ENCODE measurements at places on chromosomes 3 and 15. TPM values are rescaled to one million over a fixed set of nuclear protein-coding genes. Genes with fewer than 3 reads are reported as not detected.
A peak's percentile ranks its signal among the peaks of the same experiment; 100 is the strongest.

DNA sequence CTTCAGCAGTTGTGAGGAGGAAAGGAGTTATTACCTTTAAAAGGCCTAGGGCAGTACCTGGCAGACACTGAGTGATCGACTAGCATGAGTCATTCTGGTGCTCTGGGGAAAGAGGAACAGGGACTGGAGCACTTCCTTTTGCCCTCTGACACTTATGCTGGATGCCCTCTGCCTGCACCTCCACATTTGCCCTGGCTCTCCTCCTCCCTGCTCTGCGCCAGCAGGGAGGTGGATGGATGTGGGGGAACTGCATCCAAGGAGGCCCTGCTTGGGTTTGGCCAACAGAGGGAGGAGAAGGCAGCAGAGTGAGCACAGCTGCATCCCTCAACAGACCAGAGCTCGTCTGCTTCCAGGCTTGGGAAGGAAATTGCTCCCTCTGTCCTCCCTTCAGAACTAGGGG, 75.0 kb downstream of the SEMA5B start:
- no peaks in the 10 kb centered on the region for H3K4me1 ChIP-seq
- H3K27ac ChIP-seq = no peak overlapping the region
- H3K36me3 ChIP-seq = no peaks in the 10 kb centered on the region

DNA sequence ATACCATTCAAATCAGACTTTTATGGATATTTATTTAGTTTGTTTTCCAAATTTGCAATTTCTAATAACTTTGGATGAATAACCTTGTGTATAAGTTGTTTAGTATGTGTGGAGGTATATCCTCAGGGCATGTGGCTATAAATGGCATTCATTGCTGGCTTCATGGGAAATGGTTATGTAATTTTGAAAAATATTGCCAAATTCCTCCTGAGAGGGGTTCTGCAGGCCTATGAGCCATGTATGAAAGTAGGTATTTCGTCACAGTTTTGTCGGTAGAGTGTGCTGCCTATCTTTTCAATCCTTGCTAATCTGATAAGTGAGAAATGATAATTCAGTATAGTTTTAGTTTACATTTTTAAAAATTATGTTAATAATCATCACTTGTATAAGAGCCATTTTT, 256.4 kb upstream of the ZNF385D start:
- no peak for DNase-seq
- no peaks in the 10 kb centered on the region for H3K27me3 ChIP-seq
- no peak overlapping the region for H3K4me3 ChIP-seq
- no peaks in the 10 kb centered on the region for H3K36me3 ChIP-seq

DNA sequence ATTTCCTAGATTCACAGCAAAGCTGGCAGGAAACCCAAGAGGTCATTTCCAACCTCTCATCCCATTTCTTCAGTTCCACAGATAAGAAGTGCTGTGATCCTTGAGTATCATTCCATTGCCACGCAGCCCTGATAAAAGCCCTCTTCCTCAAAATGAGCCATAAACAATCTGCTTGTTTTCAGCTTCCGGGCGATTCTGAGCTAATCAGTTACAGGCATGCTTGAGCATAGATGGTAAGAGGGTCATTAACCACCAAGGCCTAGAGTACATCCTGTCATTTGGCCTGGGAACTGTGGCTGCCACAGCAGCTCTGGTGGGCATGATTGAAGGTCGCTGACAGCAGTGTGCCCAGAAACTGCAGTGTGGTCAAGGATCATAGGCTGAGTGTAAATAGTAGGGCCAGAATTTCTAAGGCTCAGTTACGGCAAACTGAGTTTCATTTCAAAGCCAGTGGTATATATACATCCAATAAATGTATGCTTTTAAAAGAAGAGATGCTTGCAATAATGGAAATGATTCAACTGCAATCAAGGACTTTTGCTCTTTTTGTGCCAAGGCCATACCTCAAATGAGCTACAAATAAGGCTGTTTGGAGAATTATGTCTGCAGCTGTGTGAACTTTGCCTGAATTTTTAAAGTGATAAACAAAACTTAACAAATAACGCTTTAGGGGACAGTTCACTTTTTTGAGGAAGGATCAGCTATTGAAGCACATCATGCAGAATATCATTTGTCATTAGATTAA, 47.3 kb downstream of the P3H2 start:
- no peak for DNase-seq
- no peak overlapping the region for H3K27ac ChIP-seq
- H3K27me3 ChIP-seq = peaks cover 17% of the 10 kb centered on the region
- no peak overlapping the region for H3K4me3 ChIP-seq

- no peak overlapping the region for H3K4me3 ChIP-seq
- DNase-seq = no peak
- peaks cover 8% of the 10 kb centered on the region for H3K27me3 ChIP-seq
- no peaks in the 10 kb centered on the region for H3K4me1 ChIP-seq
- H3K27ac ChIP-seq = no peak overlapping the region
Observed at GRCh38 chr3:193148688-193149473, 92.1 kb upstream of the PLAAT1 start.

The ADAMTS17 gene
- 0.49 TPM for total RNA-seq

DNA sequence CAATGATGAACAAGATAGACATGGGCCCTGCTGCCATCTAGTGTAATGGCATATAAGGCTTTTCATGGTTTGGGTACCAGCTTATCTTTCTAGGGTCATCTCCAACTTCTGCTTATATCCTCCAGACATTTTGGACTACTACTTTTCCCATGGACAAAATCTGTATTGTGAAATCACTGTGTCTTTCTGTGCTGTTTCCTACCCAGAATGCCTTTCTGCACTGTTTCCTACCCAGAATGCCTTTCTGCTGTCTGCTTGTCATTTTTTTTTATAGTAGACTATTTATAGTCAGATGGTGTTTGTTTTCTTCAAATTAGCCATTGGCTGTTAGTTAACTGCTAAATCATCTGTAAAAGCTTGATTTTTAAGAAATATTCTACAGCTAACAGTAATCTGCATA, 20.1 kb downstream of the VPS8 start:
- H3K27me3 ChIP-seq = no peaks in the 10 kb centered on the region
- H3K4me1 ChIP-seq = peaks cover 2% of the 10 kb centered on the region
- H3K4me3 ChIP-seq = no peak overlapping the region
- no peak overlapping the region for H3K27ac ChIP-seq
- no peak for DNase-seq
- peaks cover 37% of the 10 kb centered on the region for H3K36me3 ChIP-seq

- H3K4me1 ChIP-seq = no peaks in the 10 kb centered on the region
- no peaks in the 10 kb centered on the region for H3K36me3 ChIP-seq
- no peak overlapping the region for H3K4me3 ChIP-seq
- no peaks in the 10 kb centered on the region for H3K27me3 ChIP-seq
Observed at GRCh38 chr3:154786724-154787123, 293.4 kb upstream of the MME start.

DNA sequence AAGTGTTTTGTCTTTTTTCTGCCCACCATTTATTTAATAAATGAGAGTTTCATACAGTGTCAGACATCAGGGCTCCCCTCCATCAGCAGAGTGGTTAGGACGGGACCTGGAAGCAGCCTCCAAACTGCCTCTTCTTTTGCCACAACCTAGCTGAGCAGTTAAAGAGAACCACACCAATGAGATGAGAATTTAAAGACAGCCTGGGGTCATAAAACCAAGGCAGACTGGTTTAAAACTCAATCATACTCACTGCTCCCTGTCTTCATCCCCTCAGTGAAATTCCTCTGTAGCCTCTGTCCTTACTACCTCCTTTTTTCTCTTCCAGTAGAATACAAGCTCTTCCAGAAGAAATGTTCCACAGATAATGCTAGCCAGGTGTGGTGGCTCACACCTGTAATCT, 78.7 kb downstream of the WWTR1 start:
- peaks cover 41% of the 10 kb centered on the region for H3K4me1 ChIP-seq
- no peaks in the 10 kb centered on the region for H3K36me3 ChIP-seq
- no peak for DNase-seq
- H3K4me3 ChIP-seq = no peak overlapping the region
- no peak overlapping the region for H3K27ac ChIP-seq
- H3K27me3 ChIP-seq = peaks cover 13% of the 10 kb centered on the region

The ZNF860 gene
- 0.11 TPM for total RNA-seq

- no peak overlapping the region for H3K4me3 ChIP-seq
- no peak overlapping the region for H3K27ac ChIP-seq
- H3K4me1 ChIP-seq = peaks cover 55% of the 10 kb centered on the region
- no peak for DNase-seq
- no peaks in the 10 kb centered on the region for H3K27me3 ChIP-seq
Observed at GRCh38 chr15:56968821-56969220, 50.4 kb downstream of the TCF12 start.

DNA sequence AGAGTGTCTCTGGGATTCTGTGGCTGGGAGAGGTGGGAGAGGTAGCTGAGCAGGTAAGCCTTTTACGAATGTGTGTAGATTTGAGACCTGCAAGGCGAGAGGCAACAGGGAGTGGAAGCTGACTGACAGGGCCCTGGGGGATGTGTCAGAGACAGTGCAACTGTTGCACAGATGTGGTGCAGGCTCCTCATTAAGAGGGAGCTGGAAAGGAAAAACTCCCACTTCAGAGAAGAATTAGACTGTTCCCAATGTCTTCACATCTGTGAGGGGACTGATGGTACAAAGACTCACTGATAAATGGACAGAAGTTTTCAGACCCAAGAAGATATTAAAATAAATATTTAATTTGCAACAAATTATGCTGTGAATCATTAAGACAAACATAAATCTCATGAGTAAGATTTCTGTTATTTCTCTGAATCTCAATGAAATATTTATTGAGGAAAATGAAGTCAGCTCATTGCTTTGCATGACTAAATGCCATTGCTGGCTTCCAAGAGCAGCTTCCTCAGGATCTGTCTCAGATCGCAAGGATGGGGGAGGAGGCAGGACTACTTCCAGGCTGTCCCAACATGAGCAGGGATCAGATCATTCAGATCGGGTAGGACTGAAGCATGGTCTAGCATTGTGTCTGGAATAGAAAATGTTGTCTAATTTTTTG, 127.3 kb upstream of the ROPN1 start:
- H3K4me3 ChIP-seq = no peak overlapping the region
- peaks cover 16% of the 10 kb centered on the region for H3K27me3 ChIP-seq
- H3K4me1 ChIP-seq = no peaks in the 10 kb centered on the region
- no peak overlapping the region for H3K27ac ChIP-seq
- H3K36me3 ChIP-seq = no peaks in the 10 kb centered on the region

The MAGI1 gene
- 0.18 TPM for total RNA-seq

GRCh38 chr3:151276687-151277042, 1.7 kb downstream of the P2RY14 start:
- peak; percentile 48 for DNase-seq
- H3K27ac ChIP-seq = peak overlapping the region; percentile 56
- peaks cover 31% of the 10 kb centered on the region for H3K4me1 ChIP-seq
- no peaks in the 10 kb centered on the region for H3K36me3 ChIP-seq
- H3K27me3 ChIP-seq = no peaks in the 10 kb centered on the region
- H3K4me3 ChIP-seq = no peak overlapping the region

The MORC1 gene
- not detected for total RNA-seq

The COL7A1 gene
- 0.65 TPM for total RNA-seq

DNA sequence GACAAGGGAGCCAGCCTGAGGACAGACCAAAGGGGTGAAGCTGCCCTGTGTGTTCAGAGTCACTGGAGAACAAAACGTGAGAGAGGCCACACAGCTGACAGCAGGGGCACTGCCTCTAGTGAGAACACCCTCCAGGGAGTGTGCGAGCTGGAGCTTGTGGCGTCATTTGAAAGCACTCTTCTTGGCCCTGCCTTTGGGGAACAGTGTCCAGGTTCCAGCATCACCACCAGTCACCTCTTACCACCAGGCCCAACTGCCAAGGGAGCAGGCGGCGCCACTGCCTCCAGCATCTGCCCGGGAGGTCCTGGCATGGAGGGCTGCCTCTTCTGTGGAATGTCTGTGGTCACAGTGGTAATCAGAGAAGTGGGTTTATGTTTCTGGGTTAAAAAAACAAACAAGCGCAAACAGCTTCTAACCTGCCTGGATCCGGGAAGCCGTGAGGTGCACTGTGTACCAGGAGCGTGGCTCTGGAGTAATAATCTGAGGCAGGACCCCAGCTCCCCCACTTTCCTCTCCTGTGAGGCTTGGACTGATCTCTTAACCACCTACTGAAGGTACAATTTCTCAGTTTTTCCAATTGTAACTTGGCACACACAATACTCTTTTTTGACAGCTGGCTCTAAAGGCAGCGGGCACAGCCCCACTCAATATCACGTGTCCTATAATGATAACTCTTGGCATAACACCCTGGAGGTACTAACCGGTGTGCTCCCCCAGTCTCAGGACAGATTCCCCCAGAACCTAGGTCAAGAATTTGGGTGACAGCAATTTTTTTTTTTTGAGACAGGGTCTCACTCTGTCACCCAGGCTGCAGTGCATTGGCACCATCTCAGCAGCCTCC, 32.2 kb upstream of the CDCP1 start:
- no peak for DNase-seq
- H3K27ac ChIP-seq = no peak overlapping the region
- H3K36me3 ChIP-seq = no peaks in the 10 kb centered on the region
- H3K4me3 ChIP-seq = no peak overlapping the region

DNA sequence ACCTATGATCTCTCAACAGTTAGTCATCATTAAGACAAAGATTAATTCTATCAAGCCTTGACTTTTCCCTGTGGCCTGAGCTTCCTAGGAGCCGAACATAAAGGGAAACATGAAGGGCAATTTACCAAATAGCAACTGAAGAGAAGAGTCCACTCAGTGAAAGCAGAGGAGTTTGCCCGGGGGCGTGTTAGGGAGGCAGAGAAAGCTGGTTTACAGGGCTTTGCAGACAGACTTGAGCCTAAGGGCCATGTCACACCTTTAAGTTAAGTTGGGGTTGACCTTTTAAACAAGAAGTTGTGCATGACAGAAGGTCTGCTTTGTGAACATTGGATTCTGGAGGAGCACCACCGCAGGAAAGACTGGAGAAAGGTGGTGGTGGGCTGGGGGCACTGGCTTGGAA, 701.8 kb upstream of the CFAP20DC start:
- H3K27ac ChIP-seq = no peak overlapping the region
- no peak for DNase-seq
- no peak overlapping the region for H3K4me3 ChIP-seq
- no peaks in the 10 kb centered on the region for H3K27me3 ChIP-seq
- H3K36me3 ChIP-seq = peaks cover 39% of the 10 kb centered on the region

The CCDC32 gene
- total RNA-seq = 24.5 TPM

- DNase-seq = no peak
- no peaks in the 10 kb centered on the region for H3K27me3 ChIP-seq
- peaks cover 67% of the 10 kb centered on the region for H3K36me3 ChIP-seq
- H3K4me1 ChIP-seq = peaks cover 26% of the 10 kb centered on the region
- no peak overlapping the region for H3K4me3 ChIP-seq
Observed at GRCh38 chr3:9746330-9746729, 3.4 kb upstream of the OGG1 start.

- peak; percentile 87 for DNase-seq
- peaks cover 6% of the 10 kb centered on the region for H3K27me3 ChIP-seq
- H3K4me3 ChIP-seq = peak overlapping the region; percentile 45
- H3K4me1 ChIP-seq = peaks cover 11% of the 10 kb centered on the region
- H3K27ac ChIP-seq = no peak overlapping the region
- no peaks in the 10 kb centered on the region for H3K36me3 ChIP-seq
Observed at GRCh38 chr3:46812237-46812791, 50.9 kb downstream of the MYL3 start.

The ANKUB1 gene
- not detected for total RNA-seq

All from activated CD4-positive, alpha-beta T cell treated with anti-CD3 and anti-CD28 coated beads for 36 hours (primary cell).